Fibroblast of skin of right quadriceps (primary cell): ENCODE measurements at places on chromosomes 11 and 22.

DNA sequence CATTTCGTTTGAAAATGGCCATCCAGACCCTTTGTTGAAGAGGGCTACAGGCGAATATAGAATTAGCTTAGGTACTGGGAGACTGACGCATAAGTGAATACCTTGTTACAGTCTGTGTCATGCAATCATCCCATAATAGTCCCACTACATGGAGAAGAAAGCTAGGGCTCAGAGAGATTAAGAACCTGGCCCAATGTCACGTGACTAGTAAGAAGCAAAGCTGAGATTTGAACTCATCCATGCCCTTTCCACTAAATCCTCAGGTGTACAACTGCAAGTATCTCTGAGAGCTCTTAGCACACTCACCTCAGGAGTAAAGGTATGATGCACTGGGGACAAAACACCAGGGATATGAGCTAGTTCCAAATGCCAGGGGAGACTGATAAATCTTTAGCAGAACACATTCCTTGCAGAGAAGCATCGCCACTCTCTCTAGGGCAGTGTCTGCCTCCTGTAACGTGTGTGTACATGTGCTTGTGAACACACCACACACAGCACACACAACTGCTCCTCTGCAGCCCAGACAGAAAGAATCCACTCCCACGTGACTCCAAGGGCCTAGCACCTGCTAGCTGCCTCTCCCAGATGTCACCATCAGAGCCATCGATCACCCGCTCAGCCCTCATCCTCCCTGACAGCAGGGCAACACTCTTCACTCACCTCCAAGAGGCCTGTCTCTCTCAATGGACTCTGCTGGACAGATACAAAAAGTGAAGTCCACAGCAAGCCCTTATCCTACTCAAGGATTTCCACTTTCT lies 402.8 kb downstream of the NXPE2 start:
- no peak for DNase-seq

DNA sequence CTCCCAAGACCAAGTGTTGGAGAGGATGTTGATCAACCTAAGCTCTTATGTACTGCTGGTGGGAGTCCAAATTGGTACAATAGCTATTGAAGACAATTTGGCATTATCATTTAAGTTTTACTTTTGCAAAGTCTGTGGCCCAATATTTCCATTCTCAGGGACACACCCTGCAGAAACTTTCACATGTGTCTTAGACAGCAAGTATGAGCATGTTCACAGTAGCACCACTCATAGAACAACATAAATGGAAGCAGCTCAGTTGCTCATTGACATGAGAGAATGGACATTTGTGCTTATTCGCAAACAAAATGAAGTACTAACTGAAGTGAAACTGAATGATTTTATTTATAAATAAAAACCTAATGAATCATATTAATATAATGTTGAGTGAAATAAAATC lies 135.5 kb downstream of the NOX4 start:
- DNase-seq, result no peak

DNA sequence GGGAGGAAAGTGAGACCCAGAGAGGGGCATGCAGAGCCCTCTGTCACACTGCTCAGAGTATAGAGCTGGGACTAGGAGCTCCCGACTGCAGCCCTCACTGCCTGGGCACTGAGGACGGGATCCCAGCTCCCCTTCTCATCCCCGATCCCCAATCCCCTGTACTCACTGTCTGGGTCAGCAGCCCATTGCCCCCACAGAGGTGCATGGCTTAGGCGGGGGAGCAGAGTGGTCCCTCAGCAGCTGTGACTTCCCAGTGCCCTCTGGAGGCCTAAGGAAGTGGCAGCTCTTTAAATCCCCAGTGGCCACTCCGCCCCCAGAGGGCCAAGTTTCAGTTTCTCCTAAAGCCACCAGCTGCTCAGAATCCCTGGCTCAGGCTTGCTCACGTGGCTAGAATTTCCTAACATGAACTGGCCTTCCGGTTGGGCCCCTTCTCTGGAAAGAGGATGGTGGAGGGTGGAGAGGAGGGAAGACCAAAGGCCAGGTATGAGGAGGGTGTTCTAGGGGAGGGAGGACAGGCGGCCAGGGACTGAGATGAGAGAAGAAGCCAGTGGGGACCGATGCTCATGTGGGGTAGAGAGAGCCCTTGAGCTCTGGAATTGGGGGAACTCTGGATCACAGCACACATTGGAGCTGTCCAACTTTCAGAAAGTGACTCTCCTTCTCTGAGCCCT lies at the start of gene BATF2:
BATF2 (minus strand) TSS at position 262 of the 671 bp plus-strand sequence; CDS start at position 205, 57 bp downstream.
- DNase-seq, result peak; percentile 54

DNA sequence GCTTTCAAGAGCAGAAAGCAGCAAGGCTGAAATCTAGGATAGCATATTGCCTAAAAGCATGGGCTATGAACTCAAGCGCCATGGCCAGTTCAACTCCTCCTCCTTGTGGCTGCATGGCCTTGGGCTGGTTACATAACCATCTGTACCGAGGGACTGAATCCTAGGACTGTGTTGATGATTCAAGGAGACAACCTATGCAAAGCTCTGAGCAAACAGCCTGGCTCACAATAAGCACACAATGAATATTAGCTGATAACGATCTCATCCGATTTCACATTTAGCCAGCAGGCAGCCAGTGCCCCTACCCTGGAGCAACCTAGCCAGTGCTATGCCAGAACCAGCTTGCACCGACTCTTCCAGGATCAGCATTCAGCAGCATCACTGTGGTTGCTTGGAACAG lies 698.4 kb downstream of the TBC1D22A start:
- DNase-seq, result no peak

DNA sequence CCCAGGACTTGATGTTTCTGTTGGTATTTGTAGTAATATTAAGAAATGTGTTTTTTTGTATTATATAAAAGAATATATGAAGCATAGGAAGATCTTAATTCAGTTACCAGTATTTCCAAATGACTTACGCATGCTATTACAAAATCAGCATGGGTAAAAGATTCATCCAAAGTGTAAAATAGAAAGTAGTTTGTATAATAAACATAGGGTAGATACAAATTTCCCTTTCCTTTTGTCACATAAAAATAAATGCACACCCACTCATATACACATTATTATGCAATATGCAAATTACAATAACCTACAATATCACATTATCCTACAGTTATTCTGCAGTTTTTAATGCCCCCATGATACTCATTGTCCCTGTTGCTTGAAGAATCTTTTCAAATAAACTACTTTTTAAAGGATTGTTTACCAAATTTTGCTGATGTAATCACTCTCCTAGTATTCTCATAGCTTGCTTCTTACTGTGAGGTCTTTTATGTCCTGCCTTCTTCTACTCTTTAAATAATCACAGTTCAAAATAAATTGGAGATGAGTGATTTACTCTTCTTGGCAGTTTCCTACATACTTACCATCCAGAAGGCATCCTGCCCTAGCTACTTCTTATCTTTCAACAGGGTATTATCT lies 244.0 kb downstream of the CASP12 start:
- DNase-seq, result no peak

DNA sequence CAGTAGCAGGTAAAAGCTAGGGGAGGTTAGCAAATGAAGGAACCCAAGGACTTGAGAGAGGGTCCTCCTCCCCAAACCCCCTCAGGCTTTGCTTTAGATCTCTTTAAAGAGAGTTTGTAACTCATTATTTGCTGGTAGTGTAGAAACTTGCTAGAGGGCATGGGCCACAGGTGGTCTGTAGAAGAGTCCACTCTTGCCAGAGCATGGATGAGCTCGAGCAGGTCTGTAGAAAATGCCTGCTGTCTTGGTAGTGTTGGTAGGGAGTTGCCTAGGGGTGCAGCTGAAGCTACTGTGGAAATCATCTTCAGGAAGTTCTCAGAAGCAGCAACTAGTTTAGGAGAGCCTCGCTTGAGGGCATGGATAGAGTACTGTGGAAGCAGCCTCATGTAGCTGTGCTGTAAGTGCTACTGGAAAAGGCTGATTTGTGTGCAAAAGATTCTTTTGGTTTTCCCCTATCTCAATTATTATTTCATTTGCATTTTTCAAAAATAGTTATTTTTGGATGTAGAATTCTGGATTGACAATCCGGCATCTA lies 104.3 kb downstream of the TMEM135 start:
- DNase-seq, result no peak

- DNase-seq, result no peak
Observed at GRCh38 chr22:20867179-20868024, 8.6 kb downstream of the SNAP29 start.

DNA sequence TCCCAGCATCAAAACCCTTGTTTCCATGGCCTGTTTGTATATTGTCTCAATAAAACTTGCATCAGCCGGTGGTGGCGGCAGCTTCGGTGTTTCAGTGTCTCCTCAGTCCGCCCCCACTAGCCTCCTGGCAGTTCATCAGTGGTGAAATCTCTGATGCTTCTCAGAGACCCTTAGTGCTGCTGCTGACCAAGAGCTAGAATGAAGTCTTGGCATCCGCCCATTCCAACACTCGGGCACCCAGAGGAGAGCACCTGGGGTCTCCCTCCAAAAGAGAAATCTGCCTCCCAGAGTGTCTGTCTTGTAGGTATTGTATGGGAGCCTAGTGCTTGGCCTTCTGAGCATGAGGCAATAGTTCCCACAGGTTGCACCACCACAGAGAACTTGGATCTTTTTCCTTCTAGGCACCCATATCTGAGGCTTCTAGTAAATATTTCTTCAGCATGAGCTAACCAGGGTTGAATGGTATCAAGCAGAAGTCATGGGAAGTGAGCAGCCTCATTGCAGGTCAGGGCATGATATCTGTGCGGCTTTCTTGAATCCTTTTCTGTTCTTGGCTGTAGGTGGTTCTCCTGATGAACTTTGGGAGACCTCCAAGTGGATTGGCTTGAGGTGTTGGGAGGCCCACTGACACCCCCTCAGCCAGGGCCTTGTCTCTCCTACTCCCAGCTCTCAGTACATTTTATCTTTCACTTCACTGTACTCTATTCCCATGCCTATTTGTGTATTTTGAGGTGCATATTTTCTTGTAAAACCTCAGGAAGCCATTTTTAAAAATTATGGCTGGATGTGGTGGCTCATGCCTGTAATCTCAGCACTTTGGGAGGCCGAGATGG lies 13.2 kb upstream of the AIFM3 start:
- DNase-seq, result peak; percentile 37

- DNase-seq, result no peak
Observed at GRCh38 chr22:46078241-46079092, 71.9 kb upstream of the PPARA start.
